Fibroblast of skin of abdomen (primary cell): ENCODE measurements at places on chromosomes 5 and 9.

DNA sequence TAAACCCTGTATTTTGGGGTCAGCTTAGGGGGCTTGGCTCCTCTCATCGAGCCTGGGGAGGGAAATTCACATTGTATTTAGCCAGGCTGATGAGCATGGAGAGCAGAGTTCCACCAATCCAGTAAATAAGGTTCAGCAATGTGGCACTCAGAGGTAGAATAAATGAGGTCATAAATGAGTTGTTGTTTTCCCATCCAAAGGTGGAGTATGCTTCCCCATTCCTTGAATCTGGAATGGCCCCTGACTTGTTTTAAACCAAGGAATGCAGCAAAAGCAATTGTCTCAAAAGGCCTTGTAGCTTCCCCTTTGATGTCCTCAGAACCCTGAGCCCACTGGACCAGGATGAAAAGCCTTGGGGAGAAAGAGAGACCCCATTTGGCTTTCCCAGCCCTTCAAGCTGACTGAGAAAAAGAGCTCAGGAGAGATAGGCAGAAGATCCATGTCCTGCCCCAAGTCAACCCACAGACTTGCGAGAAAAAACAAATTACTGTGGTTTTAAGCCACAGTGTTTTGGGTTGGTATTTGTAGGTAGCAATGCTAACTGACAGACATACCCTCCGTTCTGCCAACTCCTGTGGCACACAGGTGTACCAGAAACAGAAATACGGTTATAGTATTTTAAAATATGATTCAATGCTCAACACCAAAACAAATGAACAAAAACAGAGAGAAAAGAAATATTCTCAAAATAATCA, 566.0 kb upstream of the DMAC1 start:
- no peak for DNase-seq

DNA sequence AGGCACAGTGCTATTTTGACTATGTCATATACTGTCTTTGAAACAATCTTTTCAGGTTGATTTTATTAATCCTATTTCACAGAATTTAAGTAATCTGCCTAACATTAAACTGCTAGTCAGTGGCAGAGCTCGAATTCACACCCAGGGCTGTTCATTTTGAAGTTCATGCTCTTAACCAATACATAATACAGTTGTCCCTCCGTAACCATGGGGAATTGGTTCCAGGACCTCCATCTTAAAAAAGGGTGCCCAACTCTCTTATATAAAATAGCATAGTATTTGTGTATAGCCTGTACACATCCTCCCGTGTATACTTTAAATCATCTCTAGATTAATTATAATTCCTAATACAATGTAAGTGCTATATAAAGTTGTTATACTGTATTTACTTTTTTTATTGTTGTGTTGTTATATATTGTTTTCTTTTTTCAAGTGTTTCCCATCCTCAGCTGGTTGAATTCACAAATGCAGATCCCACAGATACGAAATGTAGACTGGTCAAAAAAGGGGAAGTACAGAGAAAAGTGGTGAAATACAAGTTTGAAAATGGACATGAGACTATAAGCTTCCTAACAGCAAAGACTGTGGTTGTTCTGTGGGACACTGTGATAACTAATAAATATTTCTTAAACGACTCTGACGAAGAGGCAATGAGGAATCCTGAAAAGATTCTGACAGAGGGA, 18.3 kb downstream of the RFX3 start:
- DNase-seq = no peak

DNA sequence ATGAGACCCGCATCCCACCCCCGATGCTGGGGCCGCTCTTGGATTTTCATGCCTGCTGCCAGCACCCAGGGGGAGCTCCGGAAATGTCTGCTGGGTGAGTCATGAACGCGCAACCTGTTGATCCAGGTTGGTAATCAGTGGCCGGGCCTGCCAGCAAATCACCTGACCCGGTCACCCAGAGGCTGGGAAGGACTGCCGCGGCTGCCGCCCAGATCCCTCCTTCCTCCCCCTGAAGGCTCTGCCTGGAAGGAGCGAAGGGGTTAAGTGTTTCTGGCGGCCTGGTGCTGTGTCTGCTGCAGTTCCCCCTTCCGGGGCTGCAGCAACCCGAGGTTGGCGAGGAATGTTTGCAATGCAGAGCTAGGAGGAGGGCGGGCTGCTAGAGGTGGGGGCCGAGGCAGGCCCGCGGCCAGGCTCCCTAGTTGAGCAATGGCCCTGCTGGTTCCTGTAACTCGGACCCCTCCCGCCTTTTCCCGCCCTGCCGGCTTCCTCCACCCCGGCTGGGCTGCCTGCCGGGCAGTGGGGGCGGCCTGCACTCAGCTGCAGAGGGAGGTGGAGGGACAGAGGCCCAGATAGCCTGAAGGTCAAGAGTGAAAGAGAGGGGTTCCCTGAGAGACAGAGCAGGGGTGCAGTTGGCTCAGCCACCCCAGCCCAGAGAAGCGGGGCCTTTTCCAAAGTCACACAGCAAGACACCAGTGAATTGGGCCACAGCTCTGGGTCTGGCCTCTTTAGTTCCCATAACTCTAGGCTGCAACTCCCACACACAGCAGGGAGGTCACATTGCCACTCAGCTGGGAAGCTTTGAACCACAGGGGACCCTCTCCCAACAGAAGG, 156.3 kb upstream of the IER5L start:
- peak; percentile 99 for DNase-seq

- DNase-seq = no peak
Measured at GRCh38 chr5:10122076-10122726, 127.5 kb downstream of the ATPSCKMT start.

- DNase-seq = peak; percentile 44
Measured at GRCh38 chr5:88886746-88887341, 3.9 kb upstream of the MEF2C start.

DNA sequence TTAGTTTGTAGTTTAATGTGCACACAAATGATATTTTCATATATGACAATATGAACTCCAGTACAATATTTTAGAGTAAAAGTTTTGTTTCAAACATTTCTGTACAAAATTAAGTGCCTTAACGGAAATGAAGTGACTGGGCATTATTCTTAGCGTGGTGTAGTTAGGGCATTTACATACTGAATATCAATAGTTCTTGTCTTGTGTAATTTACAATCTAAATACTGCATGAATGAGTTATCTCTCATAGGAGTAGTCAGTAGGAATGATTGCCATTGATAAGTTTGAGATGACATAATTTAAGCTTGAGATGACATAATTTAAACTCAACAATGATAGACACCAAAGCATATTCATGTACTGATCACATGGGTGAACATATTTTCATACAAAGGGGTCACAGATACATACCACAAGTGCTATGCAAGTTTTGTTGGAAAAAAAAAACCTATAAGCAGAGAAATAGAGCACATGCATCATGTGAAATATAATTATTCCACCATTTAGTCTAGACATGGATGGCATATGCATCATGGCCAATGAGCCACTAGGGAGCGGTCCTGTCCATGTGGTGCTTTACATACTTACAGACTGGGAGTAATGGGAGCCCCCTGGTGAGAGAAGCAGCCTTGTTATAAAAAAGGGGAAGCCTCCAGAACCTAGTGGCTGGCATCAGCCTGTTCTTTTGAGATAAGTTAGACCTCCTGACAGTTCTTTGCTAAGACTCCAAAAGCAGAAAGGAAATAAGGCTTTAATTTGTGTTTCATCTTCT, 1523.9 kb downstream of the MAT2B start:
- no peak for DNase-seq

- no peak for DNase-seq
Measured at GRCh38 chr5:50300878-50301277, 140.2 kb downstream of the EMB start.

DNA sequence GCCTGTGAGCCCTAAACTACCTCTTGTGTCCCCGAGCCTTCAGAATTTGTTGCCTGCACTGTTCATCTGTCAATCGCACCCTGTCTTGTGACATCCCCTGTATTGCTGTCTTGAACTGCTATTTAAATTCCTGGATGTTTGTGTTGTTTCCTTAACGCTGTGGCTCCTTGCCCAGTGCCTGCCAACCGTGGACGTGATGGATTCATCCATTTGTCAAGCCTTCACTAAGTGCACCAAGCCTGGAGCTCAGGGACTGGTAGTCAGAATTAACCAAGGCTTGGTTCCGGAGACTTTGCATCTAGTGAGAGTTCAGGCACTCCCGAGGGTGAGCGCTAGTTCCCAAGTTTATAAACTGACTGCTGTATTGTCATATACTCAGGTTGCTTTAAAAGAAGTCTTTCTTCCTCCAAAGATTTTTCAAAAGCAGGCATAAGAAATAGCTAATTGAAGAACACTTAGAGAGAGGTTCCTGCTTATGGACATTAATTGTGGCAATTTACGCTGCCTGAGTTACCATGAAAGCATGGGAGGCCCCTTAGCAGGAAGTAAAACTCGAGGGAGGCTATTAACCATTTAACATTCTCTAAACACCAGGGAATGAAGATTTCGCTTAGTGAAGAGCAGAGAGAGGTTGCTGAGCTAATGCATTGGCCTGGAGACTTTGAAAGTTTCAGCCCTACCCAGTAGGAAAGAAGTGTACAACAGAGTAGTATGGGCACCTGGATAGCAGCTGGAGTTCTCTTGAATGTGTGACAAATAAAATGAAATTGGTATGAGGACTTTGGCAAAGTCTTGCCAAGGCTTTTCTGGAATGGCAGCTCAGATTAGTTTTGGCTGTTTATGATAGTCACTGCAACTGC, 29.0 kb downstream of the RGS3 start:
- DNase-seq = peak; percentile 25

- no peak for DNase-seq
Measured at GRCh38 chr9:98010445-98010844, 27.3 kb downstream of the ANP32B start.

- peak; percentile 40 for DNase-seq
Measured at GRCh38 chr9:101566904-101567724, 27.7 kb downstream of the PPP3R2 start.

- no peak for DNase-seq
Measured at GRCh38 chr9:114860187-114860586, 54.3 kb upstream of the TNFSF15 start.

- no peak for DNase-seq
Measured at GRCh38 chr5:151619812-151620460, 28.8 kb upstream of the FAT2 start.

DNA sequence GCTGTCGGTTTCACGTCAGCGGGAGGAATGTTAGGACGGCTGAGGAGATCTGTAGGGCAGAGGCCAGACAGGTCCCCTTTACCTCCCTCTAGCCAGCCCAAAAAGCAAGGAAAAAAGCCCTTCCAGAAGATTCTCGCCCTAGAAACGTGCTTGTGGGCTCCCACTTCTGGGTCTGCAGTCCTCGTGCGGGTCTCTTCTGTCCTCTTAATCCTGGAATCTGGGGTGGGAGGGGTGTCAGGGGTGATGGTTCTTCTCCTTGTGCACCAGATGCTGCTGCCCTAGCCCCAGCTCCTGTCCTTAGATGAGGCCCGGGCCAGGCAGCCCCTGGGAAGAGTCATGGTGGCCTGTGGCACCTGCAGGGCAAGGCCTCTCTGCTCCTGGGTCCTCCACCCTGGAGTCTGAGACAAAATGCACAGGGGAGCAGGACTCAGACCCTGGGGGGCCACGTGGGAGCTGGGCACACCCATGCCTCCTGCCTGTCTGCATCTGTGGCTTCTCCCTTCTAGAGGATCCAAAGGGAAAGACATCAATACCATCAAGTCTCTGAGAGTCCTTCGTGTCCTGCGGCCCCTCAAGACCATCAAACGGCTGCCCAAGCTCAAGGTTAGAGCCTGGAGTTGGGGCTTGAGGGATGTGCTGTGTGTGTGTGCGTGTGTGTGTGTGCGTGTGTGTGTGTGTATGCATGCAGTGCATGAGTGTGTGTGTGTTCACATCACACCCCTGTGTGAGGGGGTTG, 174.2 kb downstream of the CACNA1B start:
- no peak for DNase-seq

- DNase-seq = no peak
Measured at GRCh38 chr9:105877721-105878120, 183.4 kb downstream of the TMEM38B start.

- no peak for DNase-seq
Measured at GRCh38 chr9:87283585-87283984, 214.1 kb upstream of the DAPK1 start.

DNA sequence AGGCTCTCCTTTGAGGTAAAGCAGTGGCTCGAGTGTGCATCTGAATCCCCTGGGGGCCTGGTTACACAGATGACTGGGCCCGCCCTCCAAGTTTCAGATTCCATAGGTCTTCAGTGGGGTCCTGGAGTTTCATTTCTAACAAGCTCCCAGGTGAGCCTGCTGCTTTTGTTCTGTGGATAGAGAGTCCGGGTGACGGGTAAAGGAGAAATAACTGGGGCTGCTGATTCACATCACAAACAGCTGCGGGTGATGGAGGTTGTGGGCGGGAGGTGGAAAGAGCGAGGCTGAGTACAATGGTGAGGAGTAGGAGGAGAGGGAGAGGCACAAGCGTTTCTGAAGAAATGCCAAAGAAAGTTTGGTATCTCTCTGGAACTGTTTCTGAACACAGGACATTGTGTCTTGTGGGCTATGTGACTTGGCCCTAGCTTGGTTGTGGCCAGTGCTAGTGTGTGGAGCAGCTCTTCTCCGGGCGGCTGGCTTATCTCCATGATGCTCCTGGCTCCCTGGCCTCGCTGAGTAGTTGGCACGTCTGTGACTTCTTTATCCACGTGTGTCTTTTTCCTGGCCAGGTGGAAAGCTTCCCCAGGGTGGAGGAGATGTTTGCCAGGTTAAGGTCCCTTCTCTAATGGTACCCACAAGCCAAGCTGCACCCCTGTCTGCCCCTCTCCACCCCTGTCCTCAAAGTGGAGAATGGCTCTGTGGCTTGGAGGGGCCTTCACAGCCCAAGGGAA, 61.7 kb downstream of the HSPA4 start:
- peak; percentile 37 for DNase-seq

- peak; percentile 77 for DNase-seq
Measured at GRCh38 chr9:124617477-124618141, 110.4 kb upstream of the NR5A1 start.

GRCh38 chr5:180593446-180594206, 2.3 kb upstream of the SCGB3A1 start:
- no peak for DNase-seq

GRCh38 chr9:81113453-81114124, 575.8 kb downstream of the TLE1 start:
- peak; percentile 16 for DNase-seq

DNA sequence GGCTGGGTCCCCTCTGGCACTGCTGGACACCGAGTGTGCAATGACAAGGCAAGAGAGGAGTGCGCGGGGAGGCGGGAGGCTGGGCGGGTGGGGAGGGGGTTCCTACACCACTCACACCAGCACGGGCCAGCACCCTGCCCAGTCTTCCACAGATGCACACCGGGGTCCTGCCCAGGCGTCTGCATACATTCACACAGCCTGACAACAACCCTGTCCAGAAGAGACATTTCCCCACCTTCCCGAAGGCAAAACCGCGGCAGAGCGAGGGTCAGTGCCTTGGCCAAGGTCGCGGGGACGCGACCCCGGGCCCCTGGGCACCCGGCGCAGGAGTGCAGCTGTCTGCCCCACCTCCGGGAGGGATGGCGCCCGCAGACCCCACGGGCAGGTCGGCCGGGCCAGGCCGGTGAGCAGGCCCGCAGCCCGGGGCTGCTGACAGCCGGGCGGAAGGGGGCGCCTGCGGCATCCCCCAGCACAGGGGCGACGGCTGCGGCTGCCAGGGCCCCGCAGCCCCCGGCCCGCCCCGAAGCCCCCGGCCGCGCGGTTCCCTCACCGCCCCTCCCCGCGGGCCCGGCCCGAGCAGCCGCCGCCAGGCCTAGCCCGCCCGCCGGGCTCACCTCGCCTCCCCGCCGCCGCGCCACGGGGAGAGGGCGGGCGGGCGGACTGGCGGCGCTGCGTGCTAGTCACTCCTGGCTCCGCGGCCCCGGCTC, 496 bp downstream of the MAPK9 start:
- peak; percentile 16 for DNase-seq

GRCh38 chr9:93397661-93398373, 53.7 kb upstream of the FAM120A start:
- DNase-seq = peak; percentile 6

GRCh38 chr5:80225934-80226326, 29.9 kb downstream of the SERINC5 start:
- no peak for DNase-seq

GRCh38 chr9:336039-336438, 121.4 kb downstream of the DOCK8 start:
- DNase-seq = no peak
